ENCODE measurements at places on chromosomes 1 and 21.

GRCh38 chr1:29454616-29455380 lies 218.5 kb downstream of the PTPRU start:
- DNase-seq: no peak

DNA sequence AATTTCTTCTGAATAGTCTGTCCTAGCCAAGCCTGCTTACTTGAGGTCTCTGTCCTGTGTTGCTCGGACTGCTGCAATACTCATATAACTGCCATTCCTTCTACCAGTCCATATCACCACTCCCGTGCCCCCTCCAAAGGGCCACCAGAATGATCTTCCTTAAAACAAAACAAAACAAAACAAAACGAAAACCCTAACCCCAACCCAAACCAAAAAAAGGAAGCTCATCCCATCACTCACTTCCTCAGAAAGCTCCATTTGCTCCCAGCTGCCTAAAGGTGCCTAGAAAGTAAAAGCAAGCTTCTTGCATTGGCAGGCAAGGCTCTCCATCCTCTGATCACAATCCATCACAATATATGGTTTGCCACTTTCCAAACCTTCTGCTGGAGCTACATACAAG lies 20.3 kb downstream of the USP24 start:
- no peak for DNase-seq

GRCh38 chr1:7912743-7913557 lies 27.7 kb downstream of the TNFRSF9 start:
- no peak for DNase-seq

DNA sequence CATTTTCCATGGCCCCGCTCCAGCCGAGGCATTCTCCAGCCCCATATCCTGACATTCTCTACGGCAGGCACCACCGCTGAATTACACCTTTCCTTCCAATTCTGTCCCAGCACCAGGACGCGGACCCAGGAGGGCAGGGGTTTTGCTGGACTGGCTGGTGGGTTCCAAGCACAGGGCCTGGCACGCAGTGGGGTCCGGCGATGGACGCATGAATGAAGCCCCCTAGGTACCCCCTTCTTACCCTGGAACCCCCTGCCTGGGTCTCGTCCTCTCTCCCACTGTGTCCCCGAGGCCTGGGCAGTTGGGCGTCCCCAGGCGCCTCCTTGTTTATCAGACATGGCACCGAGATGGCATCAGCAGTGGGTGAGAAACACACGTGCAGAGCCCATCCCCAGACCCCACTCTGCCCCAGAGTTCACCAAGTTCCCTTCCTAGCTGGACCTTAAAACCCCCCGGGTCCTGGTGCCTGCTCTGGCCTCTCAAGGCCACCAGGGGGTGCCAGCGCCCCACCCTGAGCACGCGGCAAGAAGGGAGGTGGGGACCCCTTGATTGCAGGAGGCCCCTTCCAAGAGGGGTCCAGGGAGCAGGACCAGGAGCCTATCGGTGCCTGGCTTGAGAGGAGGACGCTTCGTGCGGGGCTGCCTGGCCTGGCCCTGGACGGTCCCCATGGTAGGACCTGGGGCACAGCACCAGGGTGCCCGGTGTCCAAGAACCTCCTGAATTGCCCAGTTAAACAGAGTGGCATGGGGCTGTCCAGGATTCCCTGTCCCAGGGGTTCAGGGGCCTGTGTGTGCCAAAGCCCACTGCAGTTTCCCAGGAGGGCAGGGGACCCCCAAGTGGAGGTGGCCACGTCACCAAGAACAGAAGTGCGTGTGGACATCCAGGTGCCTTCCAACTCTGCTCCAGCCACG lies 46.1 kb downstream of the MEGF6 start:
- DNase-seq: peak; percentile 81

- DNase-seq: no peak
These were observed 36.3 kb downstream of the PKP1 start for GRCh38 chr1:201319631-201320030.

GRCh38 chr1:110875216-110875731 lies 2.3 kb downstream of the CD53 start:
- peak; percentile 64 for DNase-seq

- no peak for DNase-seq
These were observed 137.5 kb downstream of the NOS1AP start for GRCh38 chr1:162206749-162207635.

- no peak for DNase-seq
These were observed 21.6 kb upstream of the PINK1 start for GRCh38 chr1:20611652-20612051.

GRCh38 chr1:111129376-111129775 lies 10.5 kb downstream of the DRAM2 start:
- no peak for DNase-seq

DNA sequence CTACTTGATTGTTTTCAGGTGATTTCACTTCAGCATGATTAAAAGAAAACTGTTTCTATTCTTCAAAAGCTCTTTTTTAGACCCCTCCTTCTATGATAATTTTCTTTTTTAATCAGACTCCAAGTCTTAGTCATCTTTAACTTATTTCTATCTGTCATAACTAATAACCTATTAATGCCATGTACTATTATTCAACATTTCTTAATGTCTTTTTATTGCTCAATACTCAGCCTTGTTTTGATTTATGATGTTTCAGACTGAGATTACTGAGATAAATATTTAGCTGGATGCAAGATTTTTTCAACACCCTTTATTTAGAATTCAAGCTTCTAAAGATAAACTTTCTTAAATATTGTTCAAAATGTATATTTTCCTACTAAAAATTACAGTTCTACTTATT lies 53.6 kb downstream of the ATP6V1G3 start:
- DNase-seq: no peak

GRCh38 chr1:82086739-82087138 lies 286.0 kb downstream of the ADGRL2 start:
- DNase-seq: no peak

GRCh38 chr1:202237052-202237451 lies 43.5 kb downstream of the LGR6 start:
- peak; percentile 63 for DNase-seq

DNA sequence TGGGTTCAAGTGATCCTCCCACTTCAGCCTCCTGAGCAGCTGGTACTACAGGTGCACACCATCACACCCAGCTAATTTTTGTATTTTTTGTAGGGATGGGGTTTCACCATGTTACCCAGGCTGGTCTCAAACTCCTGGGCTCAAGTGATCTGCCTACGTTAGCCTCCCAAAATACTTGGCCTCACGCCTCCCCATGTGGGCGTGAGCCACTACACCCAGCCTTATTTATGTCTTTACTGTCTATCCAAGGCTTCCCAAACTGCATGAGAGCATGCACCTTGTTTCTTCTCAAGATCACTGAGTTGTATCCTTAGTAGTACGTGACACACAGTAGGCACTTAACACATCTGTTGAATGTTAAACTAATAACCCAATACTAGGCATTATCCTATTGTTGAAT lies 14.2 kb downstream of the WASF2 start:
- no peak for DNase-seq

GRCh38 chr21:17829472-17829871 lies 10.3 kb upstream of the C21orf91 start:
- DNase-seq: no peak

- DNase-seq: no peak
These were observed 2.0 kb downstream of the INPP5B start for GRCh38 chr1:37944816-37945215.

DNA sequence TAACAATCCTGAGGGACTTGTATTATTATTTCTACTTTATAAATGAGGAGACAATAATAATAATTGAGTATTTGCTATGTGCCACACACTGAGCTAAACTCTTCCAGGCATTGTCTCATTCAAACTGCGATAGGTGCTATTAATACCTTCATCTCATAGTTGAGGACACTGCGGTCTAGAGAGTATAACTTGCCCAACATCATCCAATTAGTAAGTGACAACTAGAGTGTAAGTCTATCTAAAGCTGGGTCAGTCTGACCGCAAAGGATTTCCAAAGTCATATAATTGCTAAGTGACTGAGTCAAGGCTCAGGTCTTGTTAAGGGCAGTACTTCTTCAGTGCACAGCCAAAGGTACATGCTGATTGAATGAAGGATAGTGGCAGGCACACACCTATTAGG lies 9.7 kb downstream of the BCL9 start:
- no peak for DNase-seq
